GM13977 (cell line): ENCODE measurements at places on chromosomes 2 and 18.
A peak's percentile ranks its signal among the peaks of the same experiment; 100 is the strongest.

GRCh38 chr2:111662039-111662770 is 221.8 kb downstream of the ANAPC1 start:
- no peak for DNase-seq

- no peak for DNase-seq
These were observed 17.9 kb upstream of the CYRIA start for GRCh38 chr2:16683576-16683975.

DNA sequence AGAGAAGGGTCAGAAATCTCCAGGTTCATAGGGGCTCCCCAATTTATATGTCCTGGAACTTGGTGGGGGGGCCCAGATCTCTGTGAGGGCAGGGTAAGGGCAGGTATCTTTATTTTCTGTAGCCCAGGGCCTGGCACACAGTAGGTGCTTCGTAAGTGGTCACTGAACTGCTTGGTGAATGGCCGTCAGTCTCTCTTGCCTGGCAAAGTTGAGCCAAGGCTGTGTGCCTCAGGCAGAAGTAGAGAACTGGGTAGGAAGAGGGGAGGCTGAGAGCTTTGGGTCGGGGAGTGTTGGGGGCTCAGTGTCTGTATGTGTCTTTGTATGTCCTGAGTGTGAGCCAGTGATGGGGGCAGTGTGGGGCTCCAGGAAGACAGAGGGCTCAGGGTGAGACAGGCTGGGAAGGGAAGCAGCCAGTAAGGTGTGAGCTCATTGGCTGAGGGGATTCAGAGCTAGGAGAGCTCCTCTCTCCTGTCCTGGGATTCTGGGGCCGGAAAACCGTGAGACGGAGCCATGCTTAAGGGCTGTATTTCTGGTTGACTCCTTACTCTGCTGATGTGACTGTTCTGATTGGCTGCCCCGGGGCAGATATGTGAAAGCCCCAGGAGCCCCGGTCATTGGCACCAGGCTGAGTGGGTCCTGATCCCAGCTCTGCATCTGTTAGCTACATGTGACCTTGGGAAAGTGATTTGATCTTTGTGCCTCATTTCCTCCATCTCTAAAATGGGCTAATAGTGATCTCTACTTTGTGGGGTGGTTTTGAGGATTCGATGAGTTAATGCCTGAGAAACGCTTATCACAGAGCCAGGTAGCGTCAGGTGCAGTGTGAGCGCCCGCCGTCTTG is 30.3 kb downstream of the STEAP3 start:
- no peak for DNase-seq

- no peak for DNase-seq
These were observed 37.5 kb upstream of the SOS1 start for GRCh38 chr2:39158351-39158750.

DNA sequence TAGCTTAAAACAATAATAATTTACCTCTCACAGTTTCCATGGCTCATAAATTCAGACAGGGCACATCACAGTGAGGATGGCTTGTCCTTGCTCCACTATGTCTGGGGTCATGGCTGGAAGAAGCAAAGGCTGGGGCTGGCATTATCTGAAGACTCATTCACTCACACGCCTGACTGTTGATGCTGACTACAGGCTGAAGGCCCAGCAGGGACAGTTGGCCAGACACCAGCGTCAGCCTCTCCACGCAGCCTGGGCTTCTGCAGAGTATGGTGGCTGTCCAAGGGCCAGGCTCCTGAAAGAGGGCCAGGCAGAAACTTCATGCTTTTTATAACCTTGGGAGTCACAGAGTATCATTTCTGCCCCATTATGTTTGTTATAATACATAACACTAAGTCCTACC is 33.4 kb downstream of the YPEL5 start:
- no peak for DNase-seq

GRCh38 chr2:9287400-9288045 is 80.9 kb downstream of the ASAP2 start:
- DNase-seq = no peak

GRCh38 chr2:188326669-188327301 is 35.1 kb downstream of the GULP1 start:
- DNase-seq = no peak

DNA sequence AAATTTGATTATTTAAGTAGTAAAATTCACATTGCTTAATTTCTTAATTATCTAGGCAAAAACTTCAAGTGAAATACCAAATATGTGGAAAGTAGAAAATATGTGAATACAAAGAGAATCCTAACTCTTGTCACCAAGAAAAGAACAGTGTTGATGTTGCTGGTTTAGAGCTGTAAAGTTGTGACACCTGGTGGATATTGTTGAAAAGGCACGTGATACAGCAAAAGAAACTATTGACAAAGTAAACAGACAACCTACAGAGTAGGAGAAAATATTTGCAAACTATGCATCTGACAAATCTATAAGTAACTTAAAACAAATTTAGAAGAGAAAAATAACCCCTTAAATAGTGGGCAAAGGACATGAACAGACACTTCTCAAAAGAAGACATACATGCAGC is 25.6 kb upstream of the ZC3H15 start:
- DNase-seq = no peak

- DNase-seq = no peak
These were observed 176.9 kb upstream of the SMAD7 start for GRCh38 chr18:49127471-49128190.

- DNase-seq = no peak
These were observed 1.6 kb upstream of the ADRA2B start for GRCh38 chr2:96117701-96118588.

DNA sequence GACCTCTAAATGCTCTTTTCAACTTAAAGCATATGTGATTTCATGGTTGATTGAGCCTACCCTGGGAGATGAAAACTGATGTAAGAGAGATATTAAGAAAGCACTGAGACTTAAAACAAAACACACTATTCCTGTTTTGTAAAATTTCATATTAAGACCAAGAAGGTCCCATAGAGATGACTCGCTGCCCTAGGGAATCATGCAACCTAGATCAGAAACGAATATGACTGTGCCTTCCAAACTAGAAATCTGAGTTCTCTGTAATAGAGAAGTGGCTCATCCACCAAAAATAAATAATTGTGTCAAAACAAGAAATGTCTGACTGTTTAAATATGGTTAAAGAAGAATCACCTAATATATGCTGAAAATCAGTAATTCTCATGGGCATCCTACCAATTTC is 776.8 kb upstream of the SOX11 start:
- no peak for DNase-seq

DNA sequence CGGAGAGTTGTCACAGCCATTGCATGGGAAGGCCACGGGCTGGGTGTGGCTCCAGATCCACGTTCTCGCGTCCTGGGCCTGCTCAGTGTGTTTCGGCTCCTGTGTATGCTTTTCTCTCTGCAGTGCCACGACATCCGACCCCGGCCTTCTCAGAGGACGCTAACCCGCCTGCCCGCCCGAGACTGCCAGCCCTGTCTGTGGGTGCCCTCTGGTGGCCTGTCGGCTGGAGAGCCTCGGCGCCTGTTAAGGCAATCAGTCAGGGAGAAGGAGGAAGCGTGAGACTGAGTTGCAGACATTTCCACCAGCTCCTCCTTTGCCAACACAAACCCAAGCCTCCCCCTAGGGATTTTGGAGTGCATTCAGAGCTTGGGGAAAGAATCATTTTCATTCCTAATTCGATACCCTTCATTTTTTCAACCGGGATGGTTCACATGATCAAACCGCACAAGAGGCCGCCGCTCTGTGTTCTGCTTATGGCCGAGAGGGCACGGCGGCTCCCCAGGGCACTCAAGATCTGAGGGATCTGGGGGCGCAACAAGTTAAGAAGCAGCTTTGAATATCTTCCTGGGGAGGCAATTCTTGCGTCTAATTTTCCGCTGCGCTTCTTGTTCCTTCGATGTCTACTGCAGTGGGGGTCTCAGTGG is 37.5 kb upstream of the ZBTB7C start:
- DNase-seq = peak; percentile 70

GRCh38 chr2:218444692-218445357 is 25.9 kb downstream of the VIL1 start:
- no peak for DNase-seq

DNA sequence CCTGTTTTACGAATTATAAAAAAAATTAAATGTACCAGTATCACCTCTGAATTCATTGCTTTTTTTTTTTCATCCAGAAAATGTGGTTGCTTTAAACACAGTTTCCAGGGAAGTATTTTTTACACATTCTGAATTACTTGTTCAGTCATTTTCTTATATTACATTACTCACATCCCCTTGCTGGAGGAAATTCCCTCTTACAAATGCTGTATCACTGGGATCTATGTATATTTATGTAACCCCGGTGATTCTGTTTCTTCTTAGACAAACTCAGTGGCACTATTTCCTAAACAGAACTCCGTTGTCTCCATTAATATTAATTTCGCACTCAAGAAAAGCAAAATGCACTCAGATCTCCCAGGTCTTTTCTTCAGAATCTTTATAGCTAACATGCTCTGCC is 1078.5 kb upstream of the ZEB2 start:
- DNase-seq = no peak

- DNase-seq = no peak
These were observed 58.2 kb upstream of the TFCP2L1 start for GRCh38 chr2:121343191-121343590.

DNA sequence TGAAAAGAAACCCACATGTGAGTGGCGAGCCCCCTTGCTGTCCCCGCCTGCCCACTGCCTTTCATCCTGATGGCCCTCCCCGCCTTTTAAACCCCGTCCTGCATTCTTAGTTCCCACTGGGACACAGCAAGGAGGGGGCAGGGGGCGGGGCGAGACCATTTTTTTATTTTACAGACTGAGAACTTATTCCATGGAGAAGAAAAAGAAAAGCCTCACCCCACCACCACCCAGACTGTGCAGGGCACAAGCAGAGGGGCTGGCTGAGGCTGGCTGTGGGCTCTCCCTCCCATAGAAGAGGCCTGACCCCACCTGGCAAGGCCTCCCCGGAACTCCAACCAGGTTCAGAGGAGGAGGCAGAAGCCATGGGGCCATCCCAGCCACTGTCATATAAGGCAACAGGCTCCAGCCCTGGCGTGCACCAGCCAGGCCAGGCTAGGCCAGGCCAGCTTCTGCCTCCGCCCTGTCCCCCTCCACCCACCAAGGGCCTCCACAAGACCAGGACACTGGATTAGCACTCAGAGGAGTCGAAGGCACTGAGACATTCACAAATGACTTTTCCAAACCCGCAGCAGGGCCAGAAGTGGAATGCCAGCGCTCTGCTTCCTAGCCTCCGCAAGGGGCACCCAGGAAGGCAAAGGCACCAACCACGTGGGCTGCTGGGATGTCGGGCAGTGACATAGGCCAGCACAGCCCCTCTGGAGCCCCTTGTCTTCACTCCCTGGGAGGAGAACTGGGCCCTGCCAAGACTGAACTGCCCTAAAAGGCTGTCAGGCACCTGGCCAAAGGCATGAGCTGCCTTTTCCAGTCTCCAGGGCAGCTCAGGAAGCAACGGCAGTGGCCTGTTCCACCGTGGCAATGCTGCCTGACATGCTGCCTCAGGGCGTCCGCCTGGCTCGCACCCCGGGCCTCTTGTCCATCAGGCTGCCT is 37.5 kb upstream of the SEMA4C start:
- DNase-seq = no peak

- no peak for DNase-seq
These were observed 11.4 kb upstream of the RAB31 start for GRCh38 chr18:9696701-9697100.

DNA sequence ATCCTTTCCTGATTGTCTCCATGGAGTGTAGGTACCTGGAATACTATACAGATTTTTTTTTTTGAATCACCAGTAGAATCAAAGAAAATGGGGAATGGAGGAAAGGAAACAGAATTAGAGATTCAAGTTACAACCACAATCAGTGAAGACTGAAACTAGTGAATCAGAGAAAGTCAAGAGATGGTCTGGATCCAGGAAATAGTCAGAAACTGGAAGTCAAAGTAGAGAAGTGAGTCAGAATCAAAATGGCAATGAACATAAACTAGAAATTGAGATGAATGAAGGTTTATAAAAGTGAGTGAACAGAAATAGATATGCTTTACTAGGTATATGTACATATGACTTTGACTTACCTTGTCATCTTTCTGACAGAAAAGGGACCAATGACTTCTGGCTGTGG is 579.0 kb downstream of the PLCL1 start:
- no peak for DNase-seq
